ENCODE measurements at places on chromosomes 3 and 15.

DNA sequence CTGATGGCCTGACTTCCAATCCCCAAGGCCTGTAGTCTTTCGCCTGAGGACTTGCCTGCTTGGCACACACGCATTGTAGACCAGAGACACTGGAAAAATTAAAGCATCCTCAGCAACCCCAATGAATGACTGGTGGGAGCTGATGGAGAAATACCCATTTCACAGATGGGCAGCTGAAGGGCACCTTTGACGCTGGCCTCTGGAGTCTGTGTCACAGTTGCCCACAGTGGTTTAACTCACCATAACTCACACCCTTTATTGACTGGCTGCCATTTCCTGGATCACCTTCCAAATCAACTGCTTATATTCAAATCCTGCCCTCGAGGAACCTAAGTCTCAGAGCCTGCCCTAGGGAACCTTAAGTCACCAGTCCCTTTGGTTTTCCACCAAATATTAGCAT, 183.1 kb downstream of the SHQ1 start:
- DNase-seq, result peak; percentile 18

DNA sequence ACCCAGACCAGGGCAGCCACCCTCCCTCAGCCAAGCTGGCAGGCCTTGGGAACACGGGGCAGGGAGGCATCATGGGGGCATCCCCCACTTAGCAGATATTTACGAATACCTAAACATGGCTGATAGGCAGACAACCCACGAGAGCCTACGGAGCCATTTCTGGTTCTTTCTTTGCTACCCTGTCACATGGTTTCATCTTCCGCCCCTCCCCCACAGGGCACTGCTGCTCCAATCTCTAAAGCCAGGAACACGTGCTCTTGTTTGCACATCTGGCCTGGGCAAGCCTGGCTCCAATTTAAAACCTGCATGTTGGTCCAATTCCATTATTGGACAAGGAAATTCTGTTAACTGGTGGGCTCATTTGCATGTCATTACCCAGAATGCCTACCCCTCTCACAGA, 447.4 kb upstream of the NR2F2 start:
- DNase-seq, result peak; percentile 16

DNA sequence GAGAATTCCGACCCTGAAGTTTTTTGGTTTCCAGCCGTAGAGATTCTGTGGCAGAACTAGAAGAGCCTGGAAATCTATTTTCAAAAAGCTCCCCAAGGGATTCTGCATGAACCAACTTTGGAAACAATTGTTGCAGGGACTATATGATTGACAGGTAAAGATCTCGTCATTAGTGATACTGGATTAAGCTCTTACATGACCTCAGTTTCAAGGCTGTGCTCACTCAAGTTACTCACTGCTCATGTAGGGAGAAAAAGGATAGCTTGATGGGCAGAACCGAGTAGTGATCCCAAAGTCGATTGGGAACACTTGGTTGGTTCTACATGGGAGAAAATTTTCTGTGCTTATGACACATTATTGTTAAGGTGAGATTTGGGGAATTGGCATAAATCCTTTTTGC, 142.3 kb upstream of the RASGRP1 start:
- no peak for DNase-seq

- DNase-seq, result no peak
These were observed 215.7 kb upstream of the WNT5A start for GRCh38 chr3:55702822-55703221.

DNA sequence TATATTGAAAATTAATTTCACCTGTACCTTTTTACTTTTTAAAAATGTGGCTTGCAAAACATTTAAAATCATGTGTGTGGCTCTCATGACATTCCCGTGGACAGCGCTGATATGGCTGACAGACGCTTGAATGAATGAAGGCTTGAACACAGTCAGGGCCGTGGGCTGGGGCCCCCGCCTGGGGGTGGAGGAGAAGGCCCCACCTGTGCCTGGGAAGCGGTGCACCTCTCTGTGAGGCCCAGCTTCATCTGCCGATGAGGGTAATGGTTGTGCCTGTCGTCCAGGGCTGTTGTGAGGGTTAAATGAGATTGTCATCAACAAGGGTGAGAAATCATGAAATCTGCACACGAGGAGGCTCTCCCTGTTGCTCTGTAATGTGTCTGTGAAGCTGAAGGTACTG, 85.9 kb upstream of the PRR23E start:
- DNase-seq, result no peak

GRCh38 chr15:35630532-35630931, 84.6 kb upstream of the DPH6 start:
- no peak for DNase-seq

DNA sequence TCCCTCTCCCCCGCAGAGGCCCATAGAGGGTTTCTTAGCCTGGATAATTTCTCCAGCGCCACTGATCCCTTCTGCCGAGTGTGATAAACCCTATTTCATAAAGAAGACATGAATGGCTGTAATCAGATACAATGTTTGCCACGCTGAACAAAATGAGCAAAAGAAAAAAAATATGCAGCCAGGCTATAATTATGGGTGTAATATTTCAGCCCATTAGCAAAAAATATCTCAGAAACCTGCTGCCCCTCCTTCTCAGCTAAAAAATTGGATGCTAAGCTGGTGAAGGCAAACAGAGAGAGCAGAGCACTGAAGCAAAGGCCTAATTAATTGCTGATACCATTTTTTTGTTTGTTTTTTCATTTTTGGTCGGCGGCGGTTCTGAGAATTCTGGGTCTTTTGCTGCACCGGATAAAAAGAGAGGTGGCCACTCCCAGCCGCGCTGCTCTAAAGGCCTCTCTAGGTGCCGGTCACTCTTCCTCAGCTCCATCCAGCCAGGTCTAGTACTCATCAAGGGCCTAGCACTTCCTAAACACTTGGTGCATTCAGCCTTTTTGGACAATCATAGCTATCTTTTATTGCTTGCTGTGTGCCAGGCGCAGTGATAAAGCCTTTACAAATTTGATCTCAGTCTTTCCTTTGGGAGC, 128.7 kb upstream of the TLE3 start:
- no peak for DNase-seq
